T-helper 9 cell (primary cell): ENCODE measurements at places on chromosomes 11 and 22.

- no peak for DNase-seq
Observed at GRCh38 chr11:65903068-65903481, 2.9 kb upstream of the FOSL1 start.

DNA sequence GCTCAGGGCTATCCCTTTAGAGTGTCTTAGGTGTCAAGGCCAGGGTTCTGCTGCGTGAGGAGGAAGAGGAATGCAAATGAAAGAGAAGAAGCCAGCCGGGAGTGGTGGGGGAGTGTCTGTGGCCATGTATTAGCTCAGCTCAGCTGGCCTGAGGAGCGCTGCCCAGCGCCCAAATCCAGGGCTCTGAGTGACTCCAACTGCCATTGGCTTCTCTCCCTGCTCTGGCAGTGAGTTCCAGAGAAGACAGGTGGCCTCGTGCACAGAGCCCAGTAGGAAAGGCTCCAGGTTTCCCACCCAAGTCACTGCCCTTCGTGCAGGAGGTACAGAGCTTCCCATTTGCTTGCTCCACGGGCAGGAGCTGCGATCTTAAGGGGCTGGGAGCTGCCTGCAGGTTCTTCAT lies 302.0 kb downstream of the KIRREL3 start:
- no peak for DNase-seq

DNA sequence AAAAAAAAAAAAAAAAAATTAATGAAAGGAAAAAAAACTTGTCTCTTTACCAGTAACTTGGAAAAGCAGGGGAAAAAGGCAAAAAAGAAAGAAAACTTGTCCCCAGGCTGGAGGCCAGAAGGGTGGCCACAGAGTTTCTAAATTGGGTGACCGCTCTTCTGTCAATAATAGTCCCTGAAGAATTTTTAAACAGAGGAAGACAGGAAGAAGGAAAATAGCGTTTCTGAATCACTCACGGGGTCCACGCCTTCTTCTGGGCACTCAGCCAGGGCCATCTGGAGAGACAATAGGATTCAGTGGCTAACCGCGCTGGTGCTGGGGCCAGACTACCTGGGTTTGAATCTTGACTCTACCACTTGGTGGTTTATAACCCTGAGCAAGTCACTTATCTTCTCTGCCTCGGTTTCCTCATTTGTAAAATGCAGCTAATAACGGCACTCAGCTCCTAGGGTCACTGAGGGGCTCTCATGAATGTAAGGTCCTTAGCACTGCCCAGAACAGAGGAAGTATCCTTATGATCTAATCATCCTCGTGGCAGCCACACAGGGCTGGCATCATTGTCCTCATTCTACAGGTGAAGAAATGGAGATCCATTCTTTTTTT lies 7.0 kb downstream of the C11orf86 start:
- DNase-seq, result no peak

GRCh38 chr22:17318817-17319216 lies 50.4 kb upstream of the CECR2 start:
- no peak for DNase-seq

DNA sequence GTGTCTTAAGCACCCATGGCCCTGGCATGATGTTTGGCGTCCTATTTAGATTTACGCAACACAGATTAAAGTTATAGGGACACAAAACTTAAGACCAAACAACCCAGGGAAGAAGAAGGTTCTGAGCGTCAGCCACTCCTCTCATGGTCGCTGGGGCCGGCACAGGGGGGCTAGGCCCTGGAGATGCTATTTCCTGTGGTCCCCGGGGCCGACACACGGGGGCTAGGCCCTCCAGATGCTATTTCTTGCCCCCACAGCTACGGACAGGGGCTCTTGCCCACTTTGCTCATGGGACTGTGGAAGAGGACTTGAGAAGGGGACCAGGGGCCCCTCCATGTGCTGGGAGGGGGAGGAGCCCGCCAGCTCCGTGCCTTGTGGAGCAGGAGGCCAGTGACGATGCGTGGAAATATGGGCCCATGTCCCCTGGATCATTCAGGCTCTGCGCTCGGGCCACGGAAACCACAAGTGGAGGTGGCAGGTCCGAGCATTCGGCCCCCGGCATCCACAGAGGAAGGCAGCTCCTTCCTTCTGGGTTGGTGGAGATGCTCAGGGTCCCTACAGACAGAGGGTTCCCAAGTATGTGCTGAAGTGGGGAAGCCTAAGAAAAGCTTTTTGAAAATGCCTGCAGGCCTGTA lies 711.1 kb downstream of the BRD1 start:
- DNase-seq, result no peak

DNA sequence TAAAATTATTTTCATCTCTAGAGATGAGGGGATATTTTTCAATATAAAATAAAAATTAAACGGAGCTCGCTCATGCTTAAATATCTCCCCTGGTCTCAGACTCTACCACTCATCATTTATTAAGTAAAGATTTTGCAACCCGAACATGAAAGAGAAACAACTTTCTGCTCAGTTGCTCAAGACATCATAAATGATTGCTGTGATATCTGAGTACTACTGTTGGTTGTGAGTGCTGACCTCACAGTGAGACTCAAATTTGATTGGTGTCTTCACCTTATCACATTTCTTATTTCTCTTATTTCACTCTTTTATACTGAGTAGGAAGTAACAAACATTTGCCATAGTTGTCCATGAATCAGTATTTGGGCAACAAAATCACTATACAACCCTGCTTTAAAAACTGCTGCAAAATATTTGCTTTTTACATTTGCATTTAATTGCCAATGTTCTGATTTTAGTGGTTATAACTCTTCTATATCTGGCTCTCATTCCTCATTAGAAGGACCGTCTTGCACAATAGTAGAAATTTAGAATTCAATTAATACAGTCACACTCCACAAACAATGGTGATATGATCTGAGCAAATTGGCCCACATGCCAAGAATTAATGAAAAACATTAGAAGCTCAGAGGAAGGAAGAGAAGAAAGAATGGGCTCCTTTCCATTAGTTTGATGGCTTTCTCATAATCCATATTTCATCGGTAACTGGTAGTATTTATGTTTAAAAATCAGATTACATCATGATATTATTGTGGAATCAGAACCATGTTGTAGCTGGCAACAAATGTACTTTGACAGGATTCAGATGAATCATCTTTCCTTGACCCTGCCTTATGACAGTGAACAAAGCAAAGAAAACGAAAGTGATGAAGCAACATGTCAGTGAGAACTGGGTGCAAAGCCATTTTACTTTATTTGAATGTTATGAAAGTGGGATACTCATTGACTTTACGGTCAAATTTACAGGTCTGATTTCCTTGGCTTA lies 973.6 kb upstream of the TENM4 start:
- DNase-seq, result no peak

- DNase-seq, result no peak
Observed at GRCh38 chr11:80993536-80993935, 1552.7 kb upstream of the TENM4 start.

DNA sequence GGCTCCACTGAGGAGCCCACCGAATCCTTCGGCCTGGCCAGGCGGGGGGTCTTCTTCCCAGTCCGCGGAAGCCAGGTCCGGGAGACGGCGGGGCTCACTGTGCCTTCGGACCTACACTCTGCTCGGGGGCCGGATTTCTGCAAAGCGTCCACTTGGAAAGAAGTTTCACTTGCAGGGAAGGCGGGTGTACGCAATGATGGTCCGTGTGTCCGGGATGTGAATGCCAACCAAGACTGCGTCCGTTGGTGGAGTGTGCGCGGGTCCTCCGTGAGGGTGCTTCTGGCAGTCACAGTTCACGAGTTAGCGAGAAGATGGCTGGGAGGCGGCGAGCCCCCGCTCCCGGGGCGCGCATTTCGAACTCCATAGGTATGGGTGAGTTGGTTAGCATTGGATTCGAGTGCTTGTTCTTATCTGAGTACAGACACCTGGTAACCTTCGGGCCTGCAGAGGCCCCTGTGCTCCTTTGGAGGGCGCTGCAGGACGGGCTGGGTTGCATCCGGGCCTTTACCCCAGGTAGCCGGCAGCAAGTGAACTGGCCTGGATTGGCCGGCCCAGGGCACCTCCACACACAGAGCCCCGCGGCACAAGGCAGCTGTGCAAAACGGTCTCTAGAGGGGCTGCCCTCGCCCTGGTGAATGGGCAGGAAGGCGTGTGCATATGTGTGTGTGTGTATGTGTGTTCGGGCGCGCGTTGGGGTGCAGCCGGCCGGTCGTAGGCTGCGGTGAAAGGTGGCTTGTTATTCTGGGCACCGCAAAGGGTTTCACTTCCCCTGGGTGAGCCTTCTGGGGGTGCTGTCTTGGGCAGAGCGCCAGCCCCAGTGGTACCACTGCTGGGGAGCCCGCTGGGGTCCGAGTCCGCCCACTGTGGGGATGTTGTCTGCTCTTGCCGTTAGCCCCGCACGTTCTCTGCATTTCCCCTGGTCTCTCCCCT lies 13.3 kb upstream of the CYP2R1 start:
- peak; percentile 70 for DNase-seq

GRCh38 chr22:23193196-23193827 lies 13.0 kb downstream of the BCR start:
- DNase-seq, result no peak

DNA sequence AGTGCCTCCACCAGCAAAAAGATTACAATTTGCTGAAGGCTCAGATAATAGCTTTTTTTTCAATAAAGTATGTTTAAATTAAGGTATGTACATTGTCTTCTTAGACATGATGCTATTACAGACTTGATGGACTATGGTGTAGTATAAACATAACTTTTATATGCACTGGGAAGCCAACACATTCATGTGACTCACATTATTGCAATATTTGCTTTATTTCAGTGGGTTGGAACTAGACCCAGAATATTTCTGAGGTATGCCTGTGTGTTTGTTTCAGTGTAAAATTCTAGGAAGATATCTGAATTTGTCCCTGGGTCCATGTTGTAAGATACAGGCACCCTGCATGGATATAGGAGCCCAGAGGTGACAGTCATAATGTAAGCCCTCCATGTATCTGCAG lies 120.0 kb upstream of the BDNF start:
- DNase-seq, result no peak

DNA sequence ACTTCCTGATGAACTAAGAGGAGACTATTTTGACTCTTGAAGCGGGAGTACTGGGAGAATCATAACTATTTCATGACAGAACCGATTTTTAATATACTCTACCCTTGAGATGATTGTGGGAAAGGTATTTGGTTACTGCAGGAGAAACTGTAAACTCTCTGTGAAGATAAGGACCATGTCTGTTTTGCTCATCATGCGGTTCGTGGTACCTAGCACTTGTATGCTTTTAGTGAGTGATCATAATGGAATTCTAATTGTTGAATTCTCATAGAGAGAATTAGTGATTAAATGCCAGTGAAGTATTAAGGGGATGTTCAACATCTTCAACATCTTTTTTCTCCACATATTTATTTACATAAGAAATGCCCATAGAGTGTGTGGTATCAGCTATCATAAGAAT lies 11.4 kb downstream of the AASDHPPT start:
- DNase-seq, result no peak

GRCh38 chr22:27110665-27111451 lies 453.5 kb downstream of the MIAT start:
- DNase-seq, result no peak

GRCh38 chr11:33753304-33753967 lies 17.2 kb upstream of the CD59 start:
- no peak for DNase-seq

- DNase-seq, result no peak
Observed at GRCh38 chr11:122976734-122977469, 4.7 kb downstream of the BSX start.

DNA sequence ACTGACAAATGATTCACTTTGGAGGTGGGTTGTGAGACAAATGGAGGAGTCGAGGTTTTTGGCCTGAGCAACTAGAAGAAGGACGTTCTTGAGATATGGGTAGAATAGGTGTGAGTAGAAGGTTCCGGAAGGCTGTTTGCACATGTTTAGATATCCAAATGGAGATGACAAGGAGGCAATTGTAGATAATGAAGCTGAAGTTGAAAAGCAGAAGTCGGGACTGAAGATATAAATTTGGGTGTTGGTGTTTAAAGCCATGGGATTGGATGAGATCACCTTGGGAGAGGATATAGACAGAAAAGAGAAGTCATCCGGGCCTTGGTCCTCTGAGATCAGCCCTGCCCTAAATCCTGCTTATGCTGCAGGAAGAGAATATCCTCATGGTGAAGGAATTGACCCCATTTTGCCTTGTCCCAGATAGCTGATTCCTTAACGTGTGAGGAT lies 75.5 kb upstream of the CD44 start:
- no peak for DNase-seq

DNA sequence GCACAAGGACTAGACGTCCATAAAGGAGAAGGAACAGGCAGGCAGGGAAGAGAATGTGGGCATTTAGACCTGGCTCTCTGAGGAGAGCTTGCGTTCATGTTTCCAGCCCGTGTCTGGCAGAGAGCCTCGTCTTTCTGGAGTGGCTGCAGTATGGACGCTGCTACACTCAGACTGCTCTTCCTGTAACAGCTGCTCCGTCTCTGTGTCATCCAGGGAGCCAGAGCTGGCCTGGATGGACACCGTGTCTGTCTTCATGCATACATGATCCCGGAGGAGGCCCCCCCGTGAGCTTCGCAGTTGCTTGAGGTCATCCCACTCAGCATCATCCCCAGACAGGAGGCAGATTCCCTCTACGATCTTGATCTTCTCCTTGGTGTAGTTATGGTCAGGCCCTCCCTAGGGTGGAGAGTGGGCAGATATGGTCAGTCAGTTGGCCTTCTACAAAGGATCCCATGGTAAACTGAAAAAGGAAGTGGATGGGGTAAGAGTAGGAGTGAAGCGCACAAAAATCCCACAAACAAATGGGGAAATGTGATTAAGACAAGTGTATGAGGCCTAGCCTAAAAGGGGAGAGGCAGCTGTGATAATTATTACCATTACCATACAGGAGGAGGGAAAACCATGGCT lies 13.0 kb upstream of the CKAP5 start:
- DNase-seq, result no peak

DNA sequence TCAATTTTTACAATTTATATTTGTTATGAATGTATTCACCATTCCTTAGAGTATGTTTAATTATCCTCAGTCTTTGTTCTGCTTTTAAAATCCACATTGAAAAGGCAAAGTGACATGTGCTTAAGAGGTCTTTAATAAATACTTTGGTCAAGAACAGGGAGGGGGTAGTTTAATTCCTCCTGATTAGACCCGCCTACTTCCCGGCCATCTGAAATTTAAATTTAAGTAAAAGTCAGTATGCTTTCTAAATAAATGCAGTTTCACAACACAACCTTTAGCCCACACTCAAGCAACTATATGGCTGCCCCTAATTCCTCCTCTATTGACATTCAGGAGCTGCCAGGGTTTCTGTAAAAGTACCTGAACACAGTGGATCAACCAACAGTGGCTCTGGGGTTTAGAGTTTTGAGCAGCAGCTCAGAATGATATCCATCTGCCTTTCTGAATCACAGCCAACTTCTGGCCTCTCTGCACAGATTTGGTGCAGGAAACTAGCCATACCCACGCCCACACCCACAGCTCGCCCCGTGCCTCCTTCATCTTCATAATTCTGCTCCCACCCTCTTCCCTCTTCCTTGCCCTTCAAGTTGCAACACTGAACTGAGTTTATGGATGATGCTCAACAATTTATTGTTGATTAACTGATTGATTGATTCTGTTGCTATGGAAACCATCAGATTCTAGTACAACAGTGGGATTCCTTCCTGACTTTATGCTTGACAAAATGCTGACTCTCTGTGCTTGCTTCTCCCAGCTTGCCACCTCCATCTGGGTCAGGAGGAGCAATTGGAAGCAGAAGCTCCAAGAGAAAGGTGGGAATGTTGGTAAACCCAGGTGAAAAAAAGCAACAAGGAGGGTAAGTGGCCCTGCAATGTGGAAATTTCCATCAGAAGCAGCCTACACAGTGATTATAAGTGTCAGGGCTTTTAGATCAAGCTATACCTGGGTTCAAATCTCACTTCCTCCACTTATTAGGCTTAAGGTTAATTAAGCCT lies 70.8 kb downstream of the PANX1 start:
- no peak for DNase-seq
